ENCODE measurements at places on chromosomes 3 and 15.
A peak's percentile ranks its signal among the peaks of the same experiment; 100 is the strongest.

GRCh38 chr3:51975852-51976549, 1.1 kb downstream of the ABHD14A start:
- peak; percentile 87 for DNase-seq

- DNase-seq: no peak
Measured at GRCh38 chr3:195574497-195575304, 9.0 kb downstream of the APOD start.

DNA sequence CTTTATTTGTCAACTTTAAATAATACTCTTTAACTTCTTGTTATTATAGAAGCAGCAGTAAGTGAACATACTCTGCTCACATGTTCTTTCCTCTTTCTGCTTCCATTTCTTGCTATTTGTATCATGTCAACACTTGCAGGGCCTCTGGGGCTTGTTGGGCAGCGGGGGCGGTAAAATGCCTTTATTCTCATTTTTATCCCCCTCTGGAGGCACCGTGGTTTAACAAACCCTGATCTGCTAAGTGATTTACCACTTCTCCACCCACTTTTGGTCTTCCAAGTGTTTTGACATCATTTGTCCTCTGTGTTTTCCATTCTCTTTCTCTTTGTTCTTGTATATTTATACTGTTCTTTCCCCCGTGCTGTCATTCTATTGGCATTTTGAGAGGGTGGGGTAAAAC, 33.9 kb downstream of the SCN10A start:
- no peak for DNase-seq

DNA sequence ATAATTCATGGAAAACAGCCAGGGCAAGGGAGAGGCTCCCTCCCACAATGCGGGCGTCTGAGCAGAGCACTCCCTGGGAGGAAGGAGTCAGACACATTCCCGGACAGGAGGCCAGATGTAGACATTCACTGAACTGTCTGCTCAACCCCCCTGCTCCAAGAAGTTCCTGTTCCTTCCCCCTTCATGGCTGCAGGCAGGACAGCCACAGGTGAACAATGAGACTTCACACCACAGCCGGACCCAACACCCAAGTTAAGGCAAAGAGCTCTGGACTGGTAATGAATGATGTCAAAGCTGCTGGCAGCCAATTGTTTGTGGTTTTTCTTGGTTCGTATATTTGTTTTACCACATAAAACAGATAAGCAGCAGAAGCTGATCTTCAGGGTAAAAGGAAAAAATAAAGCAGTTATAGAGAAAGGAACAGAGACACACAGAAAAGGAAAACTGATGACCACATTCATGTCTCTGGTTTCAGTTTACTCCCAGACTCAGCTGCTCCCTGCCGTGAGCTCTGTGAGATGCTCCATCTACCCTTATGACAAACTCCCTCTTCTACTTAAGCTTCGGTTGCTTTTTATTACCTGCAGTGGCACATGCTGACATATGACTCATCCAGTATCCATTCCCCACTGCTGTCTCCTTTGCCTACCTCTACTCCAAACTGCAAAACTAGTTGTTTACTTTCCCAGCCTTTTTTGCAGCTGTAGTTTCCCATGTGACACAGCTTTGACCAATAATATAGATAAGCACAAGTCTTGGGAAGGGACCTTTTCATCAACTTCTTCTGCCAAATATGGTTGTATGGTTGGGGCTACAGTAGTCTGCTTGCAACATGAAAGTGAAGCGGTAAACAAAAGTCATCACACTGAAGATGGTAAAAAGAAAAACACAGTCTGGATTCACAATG, 33.1 kb downstream of the DZIP1L start:
- DNase-seq: no peak

DNA sequence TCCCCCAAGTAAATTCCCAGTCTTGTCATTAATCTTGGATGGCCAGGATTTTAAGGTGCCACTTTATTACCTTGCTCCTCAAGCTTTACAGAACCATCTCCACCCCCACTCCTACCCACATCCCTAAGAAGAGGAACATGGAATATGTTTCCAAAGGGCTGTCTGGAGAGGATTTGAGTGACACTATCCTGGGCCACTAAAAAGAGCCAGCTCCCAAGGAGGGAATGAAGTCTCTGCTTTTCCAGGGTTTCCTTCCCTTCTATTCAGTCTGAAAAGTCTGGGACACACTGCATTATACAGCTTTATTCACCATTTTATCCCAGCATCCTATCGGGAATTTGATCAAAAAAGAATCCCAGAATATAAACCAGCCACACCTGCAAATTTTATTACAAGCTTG, 35.6 kb upstream of the MECOM start:
- no peak for DNase-seq

DNA sequence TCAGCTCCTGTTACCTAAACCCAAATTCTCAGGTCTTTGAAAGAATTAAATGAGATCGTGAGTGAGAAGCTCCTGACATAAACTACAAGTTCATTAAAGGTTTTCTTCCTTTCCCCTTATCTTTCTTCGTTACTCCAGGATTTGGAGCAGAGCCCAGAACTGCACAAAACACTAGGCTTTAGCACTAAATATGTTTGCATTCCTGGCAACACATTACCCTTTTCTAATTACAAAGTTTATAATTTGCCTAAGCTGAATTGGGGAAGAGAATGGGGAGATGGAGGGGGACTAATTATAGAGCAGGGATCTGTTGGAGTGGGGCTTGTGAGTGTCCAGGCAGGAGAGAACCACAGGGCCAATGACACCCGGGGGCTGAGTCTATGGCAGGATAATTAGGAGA, 109.7 kb downstream of the SV2B start:
- DNase-seq: no peak

DNA sequence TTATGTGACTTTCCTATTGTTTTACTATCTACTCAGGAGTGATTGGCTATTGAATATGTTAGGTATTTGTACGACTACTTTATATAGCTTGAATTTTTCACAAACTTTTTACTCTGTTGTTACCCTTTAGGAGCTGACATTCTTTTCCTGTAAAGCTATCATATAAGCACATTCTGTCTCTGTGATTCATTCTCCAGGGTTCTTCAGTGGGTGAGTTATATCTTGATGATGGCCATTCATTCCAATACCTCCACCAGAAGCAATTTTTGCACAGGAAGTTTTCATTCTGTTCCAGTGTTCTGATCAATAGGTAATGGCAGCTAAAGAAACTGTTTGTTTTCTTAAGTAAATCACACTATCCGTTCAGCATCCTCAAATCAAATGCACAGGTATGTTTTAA, 10.1 kb upstream of the CAPN3 start:
- DNase-seq: no peak

- no peak for DNase-seq
Measured at GRCh38 chr15:90489944-90490343, 39.8 kb upstream of the CRTC3 start.

DNA sequence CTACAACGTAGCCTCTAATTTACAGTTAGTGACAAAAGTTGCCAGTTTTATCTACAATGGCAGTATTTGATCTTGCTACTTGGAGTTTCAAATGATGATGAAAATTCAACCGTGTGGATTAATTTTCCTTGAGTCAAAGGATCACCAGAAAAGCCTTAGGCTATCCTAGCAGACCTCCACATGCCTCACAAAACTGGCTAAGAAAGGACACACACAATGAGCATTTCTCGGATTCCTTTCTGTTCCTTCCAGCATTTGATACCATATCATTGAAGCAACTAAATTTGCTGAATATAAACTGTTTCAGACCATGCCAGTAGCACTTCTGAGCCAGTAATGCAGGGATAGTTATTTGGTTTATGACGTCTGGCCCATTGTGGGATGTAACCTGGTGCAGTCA, 587.4 kb upstream of the MDFIC2 start:
- DNase-seq: no peak

GRCh38 chr3:161239700-161240099, 18.6 kb downstream of the NMD3 start:
- DNase-seq: no peak

- no peak for DNase-seq
Measured at GRCh38 chr3:100082714-100083113, 31.6 kb downstream of the FILIP1L start.

GRCh38 chr15:73153024-73153423, 100.8 kb downstream of the NEO1 start:
- DNase-seq: no peak

- DNase-seq: no peak
Measured at GRCh38 chr3:127004641-127005397, 21.9 kb downstream of the PLXNA1 start.

GRCh38 chr3:98371853-98372252, 18.2 kb downstream of the OR5K4 start:
- no peak for DNase-seq

DNA sequence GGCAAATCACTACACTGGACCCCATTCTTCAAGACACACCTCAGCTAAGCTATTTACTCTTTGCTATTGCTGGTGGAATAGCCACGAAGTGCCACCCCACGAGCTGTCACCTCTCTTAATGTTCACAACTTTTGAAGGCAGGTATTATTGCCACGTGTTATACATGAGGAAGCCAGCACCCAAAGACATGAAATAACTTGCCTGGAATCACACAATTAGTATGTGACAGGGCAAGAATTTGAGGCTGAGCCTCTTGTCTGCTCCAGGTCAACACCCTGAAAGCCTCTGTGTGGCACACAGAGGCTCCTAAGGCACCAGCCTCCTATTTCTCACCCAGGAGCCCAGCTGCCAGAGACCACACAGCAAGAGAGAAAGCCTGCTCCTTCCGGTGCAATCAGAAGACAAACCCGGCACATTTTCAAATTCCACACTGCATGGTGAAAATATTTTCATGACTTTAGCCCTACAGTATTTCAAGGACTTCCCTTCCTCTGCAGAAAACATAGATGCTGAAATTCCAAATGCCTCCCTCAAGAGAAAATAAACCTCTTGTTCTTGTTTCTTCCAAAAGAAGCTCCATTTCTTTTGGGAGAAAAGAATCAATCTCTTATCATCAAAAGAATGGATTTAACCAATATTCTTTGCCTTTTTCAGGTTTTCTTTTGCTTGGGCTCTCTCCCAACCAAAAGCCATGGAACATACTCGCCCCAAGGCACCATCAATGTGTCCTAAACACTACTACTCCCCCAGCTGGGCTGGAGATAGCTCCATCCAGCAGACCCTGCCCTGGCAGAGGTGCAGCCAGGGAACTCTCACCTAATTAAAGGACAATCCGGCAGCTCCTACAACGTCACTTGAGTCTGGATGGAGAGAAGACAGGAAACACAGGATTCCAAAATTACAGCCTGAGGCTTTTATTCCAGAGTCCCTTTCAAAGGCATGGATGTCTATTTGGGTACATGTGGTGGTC, 84.7 kb upstream of the THBS1 start:
- DNase-seq: no peak

DNA sequence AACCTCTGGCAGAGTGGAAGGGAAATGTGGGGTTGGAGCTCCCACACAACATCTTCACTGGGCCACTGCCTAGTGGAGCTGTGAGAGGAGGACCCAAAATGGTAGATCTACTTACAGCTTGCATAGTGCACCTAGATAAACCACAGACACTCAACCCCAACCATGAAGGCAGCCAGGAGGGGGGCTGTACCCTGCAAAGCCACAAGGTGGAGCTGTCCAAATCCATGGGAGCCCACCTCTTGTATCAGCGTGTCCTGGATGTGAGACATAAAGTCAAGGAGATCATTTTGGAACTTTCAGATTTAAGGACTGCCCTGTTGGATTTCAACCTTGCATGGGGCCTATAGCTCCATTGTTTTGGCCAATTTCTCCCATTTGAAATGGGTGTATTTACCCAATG, 20.9 kb downstream of the TP63 start:
- DNase-seq: no peak
